PC-3 (cell line): ENCODE measurements at places on chromosomes 6 and 20. TPM values are rescaled to one million over a fixed set of nuclear protein-coding genes. Genes with fewer than 3 reads are reported as not detected.

The WFDC6 gene
- not detected in 2 replicates for total RNA-seq

The TREM2 gene
- not detected in 2 replicates for total RNA-seq

- DNase-seq, result no peak
Observed at GRCh38 chr6:166152660-166153059, 15.0 kb downstream of the TBXT start.

The THEMIS gene
- not detected in 2 replicates for total RNA-seq

GRCh38 chr6:105077596-105078385 is 102.0 kb downstream of the POPDC3 start:
- DNase-seq, result peak; percentile 71

DNA sequence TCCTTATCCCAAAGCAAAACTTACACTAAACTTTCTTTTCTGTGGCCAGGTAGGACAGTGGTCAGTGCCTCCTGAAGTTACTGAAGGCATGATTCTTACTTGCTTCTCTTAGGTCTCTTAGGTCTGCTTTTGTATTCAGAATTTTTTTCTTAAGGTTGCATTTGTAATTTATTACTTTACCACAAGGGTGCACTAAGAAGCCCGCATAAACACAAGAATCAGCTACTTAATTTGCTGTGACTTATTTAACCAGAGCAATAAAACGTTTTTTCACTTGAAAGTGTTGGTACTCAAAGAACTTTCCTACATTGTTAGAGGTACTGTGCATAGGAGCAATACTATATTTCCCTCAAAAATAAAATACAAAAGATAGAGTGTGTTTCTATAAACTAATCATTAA is 75.4 kb upstream of the LAMA2 start:
- peak; percentile 44 for DNase-seq

The CARMIL1 gene
- total RNA-seq, result 17.0 and 22.0 TPM in 2 replicates

The SLC22A16 gene
- not detected in 2 replicates for total RNA-seq

DNA sequence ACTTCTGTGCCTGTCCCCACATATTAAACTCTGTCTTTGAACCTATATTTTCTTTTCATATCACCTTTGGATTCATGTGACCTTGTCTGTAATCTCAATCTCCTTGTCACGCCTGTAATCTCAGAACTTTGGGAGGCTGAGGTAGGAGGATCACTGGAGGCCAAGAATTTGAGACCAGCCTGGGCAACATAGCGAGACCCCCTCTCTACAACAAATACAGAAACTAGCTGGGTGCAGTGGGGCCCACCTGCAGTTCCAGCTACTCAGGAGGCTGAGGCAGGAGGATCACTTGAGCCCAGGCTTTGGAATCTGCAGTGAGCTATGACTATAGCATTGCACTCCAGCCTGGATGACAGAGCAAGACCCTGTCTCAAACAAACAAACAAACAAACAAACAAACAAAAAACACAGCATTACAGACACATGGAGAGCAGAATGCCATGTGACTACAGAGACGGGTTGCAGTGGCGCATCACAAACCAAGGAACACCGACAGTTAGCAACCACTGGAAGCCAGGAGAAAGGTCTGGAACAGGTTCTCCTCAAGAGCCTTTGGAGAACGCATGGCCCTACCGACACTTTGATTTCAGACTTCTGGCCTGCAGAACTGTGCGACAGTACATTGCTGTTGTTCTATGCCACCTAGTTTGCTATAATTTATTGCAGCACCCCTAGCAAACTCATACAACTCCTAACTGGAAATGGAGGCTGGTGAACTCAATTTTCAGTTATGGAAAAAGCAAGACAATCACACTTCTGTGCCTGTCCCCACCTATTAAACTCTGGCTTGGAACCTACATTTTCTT is 14.6 kb upstream of the TIAM2 start:
- no peak for DNase-seq

DNA sequence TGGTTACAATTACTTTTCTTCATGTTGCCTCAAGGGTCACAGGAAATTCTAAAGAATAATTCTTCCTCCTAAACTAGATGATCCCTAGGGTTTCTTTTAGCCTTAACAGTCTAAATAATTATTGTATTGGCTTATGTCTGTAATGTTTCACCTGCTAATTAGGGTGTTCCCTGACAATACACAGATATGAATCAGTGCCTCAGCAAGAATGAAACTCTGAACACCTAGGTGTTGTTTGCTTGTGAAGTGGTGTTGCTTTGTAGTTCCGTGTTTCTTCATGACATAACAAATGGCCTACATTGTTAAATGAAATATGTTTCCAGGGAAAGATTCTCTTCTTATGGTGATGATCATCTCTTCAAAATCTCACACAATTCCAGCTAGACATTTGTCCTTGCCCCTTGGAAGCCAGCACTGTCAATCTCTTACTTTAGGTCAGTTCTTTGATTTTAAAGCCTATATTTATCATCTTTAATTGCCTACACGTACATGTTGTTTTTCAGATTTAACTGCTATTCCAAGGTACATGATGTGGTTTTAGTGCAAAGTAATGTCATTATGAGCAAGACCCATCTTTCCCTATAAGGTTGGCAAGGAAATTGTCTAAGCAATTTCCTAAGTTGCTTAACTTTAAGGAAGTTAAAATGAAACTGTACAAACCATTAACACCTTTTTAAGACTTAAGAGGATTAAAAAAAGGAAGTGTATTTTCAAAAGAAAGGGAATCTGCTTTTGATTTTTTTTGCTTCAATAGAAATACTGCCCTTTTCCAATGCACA is 111.9 kb downstream of the TBC1D7 start:
- no peak for DNase-seq

DNA sequence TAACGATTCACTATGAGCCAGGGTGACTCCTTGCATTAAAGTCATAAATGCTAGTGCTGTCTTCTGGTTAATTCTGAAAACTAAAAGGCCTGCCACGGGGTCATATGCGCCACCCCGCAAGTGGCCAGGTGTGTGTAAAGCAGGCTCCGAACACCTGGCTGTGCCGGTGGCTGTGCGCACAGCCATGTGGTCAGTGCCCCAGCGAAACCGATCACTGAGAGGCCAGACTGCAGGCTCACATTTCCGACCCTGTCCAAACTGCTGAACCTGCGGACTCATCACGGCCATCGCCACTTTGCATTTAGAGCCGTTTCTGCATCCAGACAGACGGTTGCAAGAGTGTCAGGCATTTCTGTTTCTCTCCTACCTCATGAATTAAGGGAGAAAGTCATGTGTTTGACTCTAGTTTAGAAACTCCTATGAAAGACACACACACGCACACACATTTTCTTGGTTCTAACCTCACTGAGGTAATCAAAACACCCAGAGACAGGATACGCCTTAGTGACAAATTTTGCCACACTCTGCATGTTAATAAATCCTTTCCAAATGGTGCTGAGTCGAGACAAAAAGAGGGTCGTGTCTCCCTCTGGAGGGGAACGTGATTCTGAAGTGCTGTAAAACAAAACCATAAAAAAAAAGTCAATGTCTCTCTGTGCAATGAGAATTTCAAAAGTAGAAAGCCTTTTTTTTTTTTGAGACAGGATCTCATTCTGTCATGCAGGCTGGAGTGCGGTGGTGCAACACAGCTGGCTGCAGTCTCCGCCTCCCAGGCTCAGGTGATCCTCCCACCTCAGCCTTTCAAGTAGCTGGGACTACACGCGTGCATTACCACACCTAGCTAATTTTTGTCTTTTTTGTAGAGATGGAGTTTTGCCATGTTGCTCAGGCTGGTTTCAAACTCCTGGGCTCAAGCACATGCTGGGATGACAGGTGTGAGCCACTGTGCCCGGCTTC is 31.0 kb upstream of the TCFL5 start:
- DNase-seq, result no peak

DNA sequence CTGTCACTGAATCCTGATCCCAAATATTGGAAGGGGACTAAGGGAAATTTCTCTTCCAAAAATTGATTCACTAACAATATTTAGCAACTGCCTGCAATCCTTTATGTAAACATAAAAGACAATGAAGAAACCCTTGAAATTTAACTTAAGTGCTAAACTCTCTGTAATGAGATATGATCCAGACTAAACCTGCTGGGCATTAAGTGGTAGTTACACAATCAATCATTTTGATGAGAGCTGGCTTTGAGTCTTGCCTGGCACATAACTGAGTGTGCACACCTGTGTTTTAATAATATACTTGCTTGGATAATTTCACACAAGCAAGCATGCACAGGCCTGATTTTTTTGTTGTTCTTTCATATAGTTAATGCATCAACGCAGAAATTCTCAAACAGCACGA is 9.8 kb upstream of the ZFP64 start:
- no peak for DNase-seq

The LIN28B gene
- total RNA-seq, result 0.11 TPM in 1 of 2 replicates, not detected in the other

DNA sequence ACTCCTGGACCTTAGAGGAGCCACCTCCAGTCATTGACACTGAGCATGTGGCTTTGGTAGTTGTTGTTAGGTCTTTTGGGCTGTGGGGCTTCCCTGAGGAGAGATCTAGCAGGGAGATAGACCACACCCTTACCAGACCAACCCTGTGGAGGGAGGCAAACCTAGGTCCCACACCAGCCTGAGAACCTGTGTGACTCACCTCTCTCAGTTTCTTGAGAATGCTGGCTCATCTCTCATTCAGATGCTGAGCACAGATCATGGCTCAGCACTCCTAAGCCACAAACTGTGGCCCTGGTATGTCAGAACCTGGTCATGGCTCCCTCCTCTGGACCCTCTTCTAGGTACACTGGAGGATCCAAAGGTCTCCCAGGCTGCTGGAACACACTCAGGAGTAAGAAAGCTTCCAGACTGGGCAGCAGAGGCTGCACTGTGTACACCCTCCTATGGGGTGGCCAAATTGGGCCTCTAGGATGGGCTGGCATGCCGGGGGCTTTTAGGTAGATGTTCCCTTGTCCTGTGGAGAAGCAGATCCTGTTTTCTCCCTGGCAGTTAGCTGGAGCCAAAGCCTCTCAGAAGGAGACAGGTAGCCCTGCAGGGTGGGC is 1294.5 kb downstream of the KHDRBS2 start:
- no peak for DNase-seq

DNA sequence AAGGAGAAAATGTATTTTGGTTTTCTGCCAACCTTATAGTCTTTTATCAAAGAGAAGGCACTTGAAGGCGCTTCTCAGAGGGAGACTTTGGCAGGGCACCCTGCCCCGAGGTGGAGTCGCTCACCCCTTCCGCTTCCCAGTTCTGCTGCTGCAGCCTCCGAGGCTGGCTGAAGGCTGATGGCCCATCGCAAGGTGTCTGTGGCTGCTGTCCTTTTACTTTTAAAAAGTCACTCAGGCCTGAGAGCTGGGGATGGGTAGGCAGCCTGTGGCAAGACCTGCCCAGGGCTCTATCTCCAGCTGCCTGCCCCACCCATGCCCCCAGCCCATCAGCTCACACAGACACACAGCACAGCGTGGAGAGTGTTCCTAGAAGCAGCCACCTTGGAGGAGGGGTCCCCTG is 206.6 kb upstream of the CST7 start:
- no peak for DNase-seq

GRCh38 chr20:34754611-34755010 is 50.5 kb downstream of the TP53INP2 start:
- no peak for DNase-seq

DNA sequence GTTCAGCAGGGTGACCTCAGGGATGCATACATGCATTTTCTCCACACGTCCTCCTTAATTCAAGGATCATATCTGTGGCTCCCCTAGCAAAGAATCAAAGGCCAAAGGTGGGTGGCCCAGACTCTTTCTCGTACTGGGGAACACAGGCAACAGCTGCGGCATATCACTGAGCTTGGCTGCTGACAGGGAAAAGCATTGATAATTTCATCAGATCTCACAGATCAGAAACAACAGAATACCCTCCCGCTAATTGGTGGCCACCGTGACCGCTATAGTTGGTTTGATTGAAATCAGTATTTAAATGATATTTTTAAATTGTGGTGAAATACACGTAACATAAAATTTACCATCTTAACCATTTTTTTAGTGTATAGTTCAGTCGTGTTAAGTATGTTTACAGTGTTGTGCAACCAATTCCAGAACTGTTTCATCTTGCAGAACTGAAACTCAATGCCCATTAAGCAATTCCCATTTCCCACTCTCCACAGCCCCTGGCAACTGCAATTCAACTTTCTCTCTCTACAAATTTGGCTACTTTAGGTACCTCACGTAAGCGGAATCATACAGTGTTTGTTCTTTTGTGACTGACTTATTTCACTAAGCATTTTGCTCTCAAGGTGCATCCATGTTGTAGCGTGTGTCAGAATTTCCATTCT is 74.7 kb upstream of the TMEM170B start:
- no peak for DNase-seq

DNA sequence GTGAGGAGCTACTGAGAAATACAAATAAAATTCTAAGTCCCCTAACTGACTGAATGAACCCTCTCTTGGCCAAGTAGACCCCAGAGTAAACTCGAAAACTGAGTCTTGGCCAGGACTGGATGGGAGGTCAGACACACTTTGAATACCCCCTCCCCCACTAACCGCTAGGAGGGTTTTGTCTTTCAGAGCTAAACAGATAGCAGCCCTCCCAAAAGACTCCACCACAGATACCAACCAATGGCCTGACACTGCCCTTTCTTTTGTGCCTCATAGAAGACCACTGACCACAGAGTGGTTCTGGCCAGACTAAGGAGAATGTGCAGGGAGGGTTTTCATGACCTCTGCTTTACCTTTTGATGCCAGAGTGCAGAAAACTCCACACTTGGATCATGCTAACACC is 42.1 kb downstream of the SPACA1 start:
- DNase-seq, result no peak

DNA sequence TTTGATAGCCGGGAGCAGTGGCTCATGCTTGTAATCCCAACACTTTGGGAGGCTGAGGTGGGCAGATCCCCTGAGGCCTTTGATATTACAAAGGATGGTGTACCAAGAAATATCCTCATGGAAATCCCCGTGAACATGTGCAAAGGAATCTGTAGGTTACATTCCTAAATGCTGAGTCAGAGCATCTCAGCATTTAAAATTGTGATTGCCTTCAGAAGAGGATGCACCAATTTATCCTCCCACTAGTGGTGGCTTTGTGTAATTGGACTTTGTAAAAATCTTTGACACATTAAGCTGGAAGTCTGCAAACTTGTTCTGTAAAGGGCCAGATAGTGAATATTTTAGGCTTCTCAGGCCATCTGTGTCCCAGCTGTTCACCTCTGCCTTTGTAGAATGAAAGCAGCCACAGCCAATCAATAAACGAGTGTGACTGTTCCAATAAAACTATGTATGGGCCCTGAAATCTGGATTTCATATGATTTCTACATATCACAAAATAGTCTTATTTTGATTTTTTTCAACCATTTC is 11.8 kb downstream of the TMEM14B start:
- peak; percentile 99 for DNase-seq

The SUMO4 gene
- total RNA-seq, result 0.69 TPM in 1 of 2 replicates, not detected in the other

GRCh38 chr6:13157293-13157692 is 171.0 kb downstream of the TBC1D7 start:
- DNase-seq, result no peak

The FAM210B gene
- total RNA-seq, result 27.8 and 37.9 TPM in 2 replicates

The NRSN1 gene
- total RNA-seq, result not detected in 2 replicates

DNA sequence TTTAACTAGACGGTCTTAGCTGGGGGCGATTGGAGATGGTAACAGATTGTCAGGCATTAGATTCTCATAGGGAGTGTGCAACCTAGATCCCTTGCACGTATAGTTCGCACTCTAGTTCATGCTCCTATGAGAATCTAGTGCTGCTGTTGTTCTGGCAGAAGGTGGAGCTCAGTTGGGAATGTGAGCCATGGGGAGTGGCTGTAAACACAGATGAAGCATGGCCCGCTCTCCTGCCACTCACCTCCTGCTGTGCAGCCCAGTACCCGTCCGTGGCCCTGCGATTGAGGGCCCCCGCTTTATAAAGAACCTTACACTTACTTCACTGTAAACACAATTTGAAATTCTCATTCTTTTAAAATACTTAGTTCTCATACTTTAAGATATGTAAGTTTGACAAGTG is 339.4 kb downstream of the CDH26 start:
- no peak for DNase-seq

- no peak for DNase-seq
Observed at GRCh38 chr20:19284400-19285178, 72.1 kb downstream of the SLC24A3 start.
